Tibial nerve (tissue), 4 donors: ENCODE measurements at places on chromosomes 11 and 22. TPM values are rescaled to one million over a fixed set of nuclear protein-coding genes. Genes with fewer than 3 reads are reported as not detected.

Gene PATL1
- 15.9 TPM for total RNA-seq

- no peak for DNase-seq
- H3K4me1 ChIP-seq = peaks cover 38% of the 10 kb centered on the region
- no peaks in the 10 kb centered on the region for H3K36me3 ChIP-seq
- no peak overlapping the region for H3K4me3 ChIP-seq
Observed at GRCh38 chr11:62103986-62104385, 19.8 kb upstream of the INCENP start.

Gene KCNJ5
- 0.30 TPM for total RNA-seq

- H3K27me3 ChIP-seq = no peaks in the 10 kb centered on the region
- H3K27ac ChIP-seq = no peak overlapping the region
- H3K4me1 ChIP-seq = no peaks in the 10 kb centered on the region
- DNase-seq = no peak
Observed at GRCh38 chr22:27583856-27584255, 217.7 kb downstream of the MN1 start.

DNA sequence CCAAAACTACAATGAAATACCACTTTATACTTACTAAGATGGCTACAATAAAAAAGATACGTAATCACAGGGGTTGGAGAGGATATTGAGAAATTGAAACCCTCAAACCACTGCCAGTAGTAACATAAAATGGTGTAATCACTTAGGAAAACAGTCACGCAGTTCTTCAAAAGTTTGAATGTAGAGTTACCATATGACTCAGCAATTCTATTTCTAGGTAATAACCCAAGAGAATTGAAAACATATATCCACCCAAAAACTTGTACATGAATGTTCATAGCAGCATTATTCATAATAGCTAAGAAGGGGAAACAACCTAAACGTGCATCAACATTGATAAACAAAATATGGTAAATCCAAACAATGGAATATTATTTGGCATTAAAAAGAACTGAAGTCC is 24.4 kb upstream of the PSMA1 start:
- peaks cover 3% of the 10 kb centered on the region for H3K4me1 ChIP-seq
- DNase-seq = no peak
- no peaks in the 10 kb centered on the region for H3K27me3 ChIP-seq
- H3K36me3 ChIP-seq = no peaks in the 10 kb centered on the region
- H3K27ac ChIP-seq = no peak overlapping the region

- no peaks in the 10 kb centered on the region for H3K36me3 ChIP-seq
- no peaks in the 10 kb centered on the region for H3K27me3 ChIP-seq
- peak overlapping the region; percentile 75 for H3K27ac ChIP-seq
- no peak overlapping the region for H3K4me3 ChIP-seq
- peaks cover 31% of the 10 kb centered on the region for H3K4me1 ChIP-seq
Observed at GRCh38 chr22:41856469-41856868, 23.6 kb downstream of the SREBF2 start.

GRCh38 chr11:116471608-116472256 is 301.1 kb downstream of the BUD13 start:
- H3K27ac ChIP-seq = no peak overlapping the region
- H3K4me3 ChIP-seq = no peak overlapping the region
- H3K27me3 ChIP-seq = no peaks in the 10 kb centered on the region
- H3K4me1 ChIP-seq = peaks cover 22% of the 10 kb centered on the region
- H3K36me3 ChIP-seq = no peaks in the 10 kb centered on the region

DNA sequence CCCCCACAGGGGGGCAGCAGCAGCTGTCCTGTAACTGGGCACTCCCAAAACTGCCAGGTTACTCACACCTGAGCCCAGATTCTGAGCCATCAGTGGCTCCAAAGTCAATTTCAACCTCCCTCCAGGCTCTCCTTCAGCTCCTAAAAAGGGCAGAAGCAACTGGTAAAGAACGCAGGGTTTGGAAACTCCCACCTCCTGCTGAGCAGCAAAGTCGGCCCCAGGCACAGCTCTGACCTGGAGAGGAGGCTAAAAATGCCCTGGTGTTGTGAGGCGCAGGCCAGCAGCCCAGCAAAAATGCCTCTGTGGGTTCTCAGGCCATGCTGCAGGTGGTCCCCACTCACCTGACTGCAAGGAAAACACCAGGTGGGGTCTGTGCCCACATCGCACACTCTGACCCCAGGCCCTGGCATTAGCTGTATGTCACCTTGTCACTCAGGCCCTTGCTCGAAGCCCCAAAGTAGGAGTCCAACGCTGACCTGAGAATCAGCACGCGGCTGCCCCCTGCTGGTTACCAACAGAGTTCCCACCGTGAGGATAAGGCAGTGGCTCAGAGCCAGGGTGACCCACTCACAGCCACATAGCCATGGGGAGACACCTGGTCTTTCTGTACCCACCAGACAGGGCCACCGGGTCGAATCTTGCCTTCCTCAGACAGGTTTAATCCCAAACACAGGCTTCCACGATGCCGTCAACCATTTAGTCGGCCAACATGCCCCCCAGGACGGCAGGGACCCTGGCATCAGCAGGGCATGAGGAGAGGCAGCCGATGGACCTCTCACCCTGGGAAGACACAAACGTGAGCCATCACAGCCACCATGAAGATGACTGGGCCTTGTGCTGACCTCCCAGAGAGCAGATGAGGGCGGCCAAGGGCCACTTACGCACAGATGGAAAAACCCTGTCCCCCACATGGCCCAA is 11.1 kb downstream of the POLR3H start:
- no peaks in the 10 kb centered on the region for H3K27me3 ChIP-seq
- peak overlapping the region; percentile 84 for H3K27ac ChIP-seq
- H3K4me1 ChIP-seq = no peaks in the 10 kb centered on the region
- H3K4me3 ChIP-seq = no peak overlapping the region

- DNase-seq = no peak
- H3K4me3 ChIP-seq = no peak overlapping the region
- H3K4me1 ChIP-seq = peaks cover 4% of the 10 kb centered on the region
- H3K27ac ChIP-seq = no peak overlapping the region
- no peaks in the 10 kb centered on the region for H3K36me3 ChIP-seq
Observed at GRCh38 chr11:30483056-30483455, 103.1 kb downstream of the MPPED2 start.

DNA sequence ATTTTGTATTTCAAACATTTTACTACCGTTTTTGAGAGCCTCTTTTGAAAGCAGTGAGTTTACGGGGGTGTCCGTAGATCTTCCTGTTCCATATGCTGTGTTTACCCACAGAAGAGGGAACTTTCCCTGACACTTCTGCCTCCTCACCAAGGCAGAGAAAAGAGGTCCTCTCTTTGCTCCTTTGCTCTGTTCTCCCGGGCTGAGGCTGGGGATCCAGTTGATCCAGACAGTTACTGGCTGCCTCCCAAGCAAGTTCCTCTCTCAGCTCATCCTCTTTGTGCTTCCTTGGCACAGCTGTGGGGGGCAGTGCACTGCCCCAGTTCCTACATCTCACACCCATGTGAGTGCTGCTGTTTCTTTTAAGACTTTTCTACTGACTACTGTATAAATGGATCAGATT is 813.7 kb downstream of the NTM start:
- no peak overlapping the region for H3K27ac ChIP-seq
- DNase-seq = no peak
- no peak overlapping the region for H3K4me3 ChIP-seq

GRCh38 chr22:25833091-25833490 is 91.1 kb downstream of the MYO18B start:
- no peaks in the 10 kb centered on the region for H3K27me3 ChIP-seq
- H3K27ac ChIP-seq = no peak overlapping the region
- H3K4me1 ChIP-seq = no peaks in the 10 kb centered on the region

Gene PLA2G3
- total RNA-seq = not detected

- DNase-seq = no peak
- peak overlapping the region; percentile 91 for H3K27ac ChIP-seq
- H3K36me3 ChIP-seq = no peaks in the 10 kb centered on the region
- H3K4me3 ChIP-seq = peak overlapping the region; percentile 78
- H3K27me3 ChIP-seq = no peaks in the 10 kb centered on the region
Observed at GRCh38 chr22:21866833-21867527, 465 bp downstream of the MAPK1 start.

Gene ELMOD1
- total RNA-seq = 0.30 TPM

- no peak overlapping the region for H3K27ac ChIP-seq
- H3K36me3 ChIP-seq = no peaks in the 10 kb centered on the region
- H3K4me1 ChIP-seq = peaks cover under 1% of the 10 kb centered on the region
- no peak for DNase-seq
Observed at GRCh38 chr11:70603756-70604211, 205.5 kb downstream of the CTTN start.

GRCh38 chr22:42901790-42902508 is 44.9 kb upstream of the ARFGAP3 start:
- no peak for DNase-seq
- peaks cover 18% of the 10 kb centered on the region for H3K4me1 ChIP-seq
- no peaks in the 10 kb centered on the region for H3K36me3 ChIP-seq
- H3K4me3 ChIP-seq = no peak overlapping the region
- no peaks in the 10 kb centered on the region for H3K27me3 ChIP-seq

- H3K27me3 ChIP-seq = no peaks in the 10 kb centered on the region
- H3K36me3 ChIP-seq = no peaks in the 10 kb centered on the region
- no peaks in the 10 kb centered on the region for H3K4me1 ChIP-seq
- DNase-seq = no peak
Observed at GRCh38 chr11:117444711-117445658, 117.3 kb downstream of the CEP164 start.

- DNase-seq = no peak
- H3K4me3 ChIP-seq = no peak overlapping the region
- H3K36me3 ChIP-seq = no peaks in the 10 kb centered on the region
- H3K27ac ChIP-seq = no peak overlapping the region
- H3K27me3 ChIP-seq = no peaks in the 10 kb centered on the region
Observed at GRCh38 chr11:43697679-43698078, 17.1 kb downstream of the HSD17B12 start.

Gene TPBGL
- 1.0 TPM for total RNA-seq

GRCh38 chr11:69241844-69242243 is 52.1 kb upstream of the MYEOV start:
- no peaks in the 10 kb centered on the region for H3K4me1 ChIP-seq
- H3K36me3 ChIP-seq = no peaks in the 10 kb centered on the region
- no peaks in the 10 kb centered on the region for H3K27me3 ChIP-seq
- H3K4me3 ChIP-seq = no peak overlapping the region

Gene OR51M1
- not detected for total RNA-seq

- no peaks in the 10 kb centered on the region for H3K27me3 ChIP-seq
- peaks cover 26% of the 10 kb centered on the region for H3K4me1 ChIP-seq
- H3K36me3 ChIP-seq = peaks cover 7% of the 10 kb centered on the region
- DNase-seq = no peak
- H3K27ac ChIP-seq = peak overlapping the region; percentile 92
- peak overlapping the region; percentile 57 for H3K4me3 ChIP-seq
Observed at GRCh38 chr11:67482275-67482826, 475 bp upstream of the AIP start.

- H3K27me3 ChIP-seq = no peaks in the 10 kb centered on the region
- no peaks in the 10 kb centered on the region for H3K36me3 ChIP-seq
- no peak for DNase-seq
- H3K4me1 ChIP-seq = no peaks in the 10 kb centered on the region
Observed at GRCh38 chr22:37127350-37127878, 17.9 kb upstream of the TMPRSS6 start.

- peak overlapping the region; percentile 99 for H3K27ac ChIP-seq
- peak overlapping the region; percentile 94 for H3K4me3 ChIP-seq
- no peaks in the 10 kb centered on the region for H3K27me3 ChIP-seq
- H3K4me1 ChIP-seq = peaks cover 70% of the 10 kb centered on the region
- DNase-seq = no peak
- peaks cover 7% of the 10 kb centered on the region for H3K36me3 ChIP-seq
Observed at GRCh38 chr22:38315823-38316363, 1.3 kb downstream of the CSNK1E start.

- H3K4me3 ChIP-seq = no peak overlapping the region
- no peaks in the 10 kb centered on the region for H3K36me3 ChIP-seq
- DNase-seq = no peak
- no peaks in the 10 kb centered on the region for H3K4me1 ChIP-seq
- H3K27me3 ChIP-seq = no peaks in the 10 kb centered on the region
Observed at GRCh38 chr11:112922606-112923005, 38.6 kb upstream of the NCAM1 start.

DNA sequence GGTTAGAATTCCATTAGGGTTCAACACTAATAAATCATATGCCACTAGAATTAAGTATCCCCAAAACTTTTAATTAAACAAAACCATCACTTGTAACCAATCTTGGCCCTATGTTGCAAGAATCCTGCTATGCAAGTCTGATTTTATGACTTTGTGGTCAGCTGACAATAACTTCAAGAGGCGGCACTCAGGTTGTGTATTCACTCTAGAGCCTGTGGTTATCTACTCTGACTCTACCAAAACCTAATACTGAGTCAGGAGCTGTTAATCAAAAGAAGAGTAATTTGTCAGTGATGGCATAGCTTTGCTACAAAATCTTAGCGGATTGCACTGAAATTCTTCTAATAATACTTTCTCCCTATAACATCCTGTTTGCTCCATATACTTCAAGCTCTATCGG is 253.7 kb downstream of the AASDHPPT start:
- DNase-seq = no peak
- no peak overlapping the region for H3K27ac ChIP-seq
- H3K36me3 ChIP-seq = no peaks in the 10 kb centered on the region
- H3K27me3 ChIP-seq = no peaks in the 10 kb centered on the region
- no peak overlapping the region for H3K4me3 ChIP-seq

Gene ZNF70
- 4.1 TPM for total RNA-seq

Gene SLC35E4
- 15.0 TPM for total RNA-seq

- H3K4me1 ChIP-seq = no peaks in the 10 kb centered on the region
- H3K4me3 ChIP-seq = no peak overlapping the region
- no peaks in the 10 kb centered on the region for H3K36me3 ChIP-seq
- H3K27me3 ChIP-seq = no peaks in the 10 kb centered on the region
- H3K27ac ChIP-seq = no peak overlapping the region
Observed at GRCh38 chr11:122140500-122140899, 24.5 kb upstream of the BLID start.

Gene OR52N4
- total RNA-seq = 0.98 TPM

DNA sequence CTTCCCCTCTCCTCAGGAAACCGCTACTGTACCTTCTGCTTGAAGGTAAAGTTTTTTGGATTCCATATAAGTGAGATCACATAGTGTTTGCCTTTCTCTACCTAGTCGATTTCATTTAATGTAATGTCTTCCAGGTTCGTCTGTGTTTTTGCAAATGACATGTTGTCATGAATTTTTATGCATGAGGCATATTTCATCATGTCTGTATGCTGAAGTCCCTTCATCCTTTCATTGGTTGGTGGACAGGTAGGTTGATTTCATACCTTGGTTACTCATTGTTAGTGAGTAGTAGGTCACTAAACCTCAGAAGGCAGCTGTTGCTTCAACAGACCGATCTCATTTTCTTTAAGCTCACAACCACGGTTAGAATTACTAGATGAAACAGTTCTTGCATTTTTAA is 60.3 kb downstream of the LRRC74B start:
- DNase-seq = no peak
- no peak overlapping the region for H3K4me3 ChIP-seq
- no peak overlapping the region for H3K27ac ChIP-seq
- H3K4me1 ChIP-seq = peaks cover 4% of the 10 kb centered on the region

Gene LMNTD2
- 4.5 TPM for total RNA-seq

- peak overlapping the region; percentile 89 for H3K27ac ChIP-seq
- no peaks in the 10 kb centered on the region for H3K36me3 ChIP-seq
- H3K4me1 ChIP-seq = no peaks in the 10 kb centered on the region
- no peak for DNase-seq
- no peaks in the 10 kb centered on the region for H3K27me3 ChIP-seq
Observed at GRCh38 chr11:10310301-10310841, 5.5 kb downstream of the ADM start.
